ENCODE measurements at places on chromosomes 13 and 19. TPM values are rescaled to one million over a fixed set of nuclear protein-coding genes. Genes with fewer than 3 reads are reported as not detected.
A peak's percentile ranks its signal among the peaks of the same experiment; 100 is the strongest.

ERCC2 gene
- 15.7 TPM for total RNA-seq

SYMPK gene
- 27.8 TPM for total RNA-seq

STRN4 gene
- 33.6 TPM for total RNA-seq

HTR2A gene
- under 0.01 TPM for total RNA-seq

SERPINE3 gene
- total RNA-seq = not detected

DNA sequence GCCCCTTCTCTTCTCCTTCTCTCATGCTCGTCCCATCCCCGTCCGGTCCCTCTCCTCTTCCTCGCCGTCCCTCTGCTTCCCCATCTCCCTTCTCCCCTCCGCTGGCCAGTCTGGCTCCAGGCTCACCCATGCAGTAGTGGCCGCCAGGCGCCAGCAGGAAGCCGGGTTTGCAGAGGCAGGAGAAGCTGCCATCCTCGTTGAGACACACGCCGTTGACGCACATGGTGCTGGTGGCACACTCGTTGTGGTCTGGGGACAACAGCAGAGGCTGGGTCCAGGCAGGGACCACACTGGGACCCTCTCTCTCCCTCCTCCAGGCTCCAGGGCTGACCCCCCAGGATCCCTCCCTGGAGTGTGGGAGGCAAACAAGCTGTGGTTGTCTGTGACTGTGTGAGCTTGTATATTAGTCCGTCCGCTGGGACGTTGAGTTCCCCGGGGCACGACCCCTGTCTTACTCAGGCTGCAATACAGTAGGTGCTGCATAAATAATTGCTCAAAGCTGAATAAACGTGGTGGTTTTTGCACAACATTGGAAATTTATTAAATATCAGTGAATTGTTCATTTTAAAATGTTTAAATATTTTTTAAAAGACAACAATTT is 16.4 kb downstream of the FBN3 start:
- no peak for DNase-seq

GRCh38 chr19:3359015-3359918 is 7.1 kb upstream of the NFIC start:
- peak; percentile 69 for DNase-seq

DNA sequence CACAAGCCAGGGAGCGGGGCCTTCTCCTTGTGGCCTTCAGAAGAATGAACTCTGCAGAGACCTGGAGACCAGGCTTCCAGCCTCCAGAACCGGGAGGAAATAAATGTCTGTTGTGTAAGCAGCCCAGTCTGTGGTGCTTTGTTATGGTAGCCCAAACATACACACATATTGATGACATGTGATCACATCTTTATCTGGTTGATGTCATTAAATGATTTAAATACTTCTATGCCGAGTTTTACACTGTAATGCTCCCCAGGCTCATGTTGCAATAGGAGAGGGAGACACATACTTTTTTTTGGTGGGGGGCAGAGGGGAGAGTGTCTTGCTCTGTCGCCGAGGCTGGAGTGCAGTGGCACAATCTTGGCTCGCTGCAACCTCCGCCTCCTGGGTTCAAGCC is 188.0 kb upstream of the IRS2 start:
- DNase-seq = no peak

DNA sequence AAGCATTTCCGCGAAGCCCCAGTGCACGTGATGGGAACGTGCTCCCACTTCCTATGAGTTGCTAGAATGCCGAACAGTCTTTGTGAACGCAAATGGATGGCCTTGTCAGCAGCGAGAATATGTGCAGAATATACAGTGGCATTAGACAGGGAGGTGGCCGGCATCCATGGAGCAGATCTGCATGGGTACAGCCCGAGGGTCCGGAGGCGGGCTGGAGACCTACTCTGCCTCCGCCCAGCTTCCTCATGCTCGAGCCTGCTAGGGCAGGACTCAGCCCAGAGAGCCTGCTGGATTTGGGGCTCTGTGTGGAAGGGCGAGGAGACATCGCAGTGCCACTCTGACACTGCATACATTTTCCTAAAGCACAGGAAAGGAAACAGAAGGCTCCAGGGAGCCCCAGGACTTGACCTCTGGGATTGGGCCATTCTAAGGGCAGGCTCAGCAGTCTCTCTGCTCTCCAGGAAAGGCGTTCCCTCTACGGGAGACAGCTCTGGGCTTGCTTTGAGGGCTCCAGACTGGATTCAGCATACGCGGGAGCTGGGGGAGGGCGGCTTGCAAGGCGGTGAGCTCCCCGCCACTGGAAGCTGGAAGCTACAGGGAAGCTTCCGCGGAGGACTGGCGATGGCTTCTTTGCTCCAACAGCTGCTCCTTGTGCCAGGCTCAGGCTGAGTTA is 55.9 kb upstream of the UQCRFS1 start:
- DNase-seq = no peak

DNA sequence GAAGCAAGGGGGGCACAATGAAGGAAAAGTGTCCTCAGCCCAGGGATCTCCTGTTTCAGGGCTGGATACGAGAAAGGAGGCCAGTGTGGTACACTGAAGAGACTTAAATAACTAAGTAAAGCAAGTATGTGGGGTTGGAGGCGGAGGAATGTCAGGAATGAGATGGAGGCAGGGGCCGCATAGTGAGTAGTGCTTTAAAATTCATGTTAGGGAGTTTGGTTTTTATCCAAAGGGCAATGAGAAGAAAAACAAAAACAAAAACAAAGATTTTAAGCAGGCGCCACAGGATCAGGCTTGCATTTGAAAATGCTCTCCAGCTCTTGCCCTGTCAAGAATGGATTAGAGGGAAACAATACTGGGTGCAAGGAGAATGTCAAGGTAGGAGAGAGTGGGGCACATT is 273.4 kb downstream of the DCLK1 start:
- DNase-seq = no peak

DNA sequence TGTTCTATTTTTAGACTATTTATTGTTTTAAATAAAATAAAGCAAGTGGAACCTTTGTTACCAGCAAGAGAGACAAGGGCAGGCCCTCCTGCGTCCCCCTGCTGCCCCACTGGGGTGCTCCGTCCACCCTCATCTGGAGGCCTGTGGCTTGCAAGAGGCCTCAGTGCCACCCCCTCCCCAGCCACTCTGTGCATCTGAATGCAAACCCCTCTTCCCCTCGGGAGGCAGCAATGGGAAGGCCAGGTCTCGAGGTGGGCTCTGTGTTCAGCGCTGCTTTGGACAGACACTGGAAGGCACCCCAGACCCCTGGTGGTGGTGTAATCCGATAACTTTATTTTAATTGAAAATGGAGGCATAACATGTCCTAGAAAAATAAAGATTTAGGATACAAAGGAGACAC is 4.6 kb downstream of the SIX5 start:
- DNase-seq = no peak

GRCh38 chr13:99566125-99567083 is 65.1 kb downstream of the TM9SF2 start:
- no peak for DNase-seq

- no peak for DNase-seq
Observed at GRCh38 chr19:28943651-28944050, 269.3 kb downstream of the UQCRFS1 start.

DNA sequence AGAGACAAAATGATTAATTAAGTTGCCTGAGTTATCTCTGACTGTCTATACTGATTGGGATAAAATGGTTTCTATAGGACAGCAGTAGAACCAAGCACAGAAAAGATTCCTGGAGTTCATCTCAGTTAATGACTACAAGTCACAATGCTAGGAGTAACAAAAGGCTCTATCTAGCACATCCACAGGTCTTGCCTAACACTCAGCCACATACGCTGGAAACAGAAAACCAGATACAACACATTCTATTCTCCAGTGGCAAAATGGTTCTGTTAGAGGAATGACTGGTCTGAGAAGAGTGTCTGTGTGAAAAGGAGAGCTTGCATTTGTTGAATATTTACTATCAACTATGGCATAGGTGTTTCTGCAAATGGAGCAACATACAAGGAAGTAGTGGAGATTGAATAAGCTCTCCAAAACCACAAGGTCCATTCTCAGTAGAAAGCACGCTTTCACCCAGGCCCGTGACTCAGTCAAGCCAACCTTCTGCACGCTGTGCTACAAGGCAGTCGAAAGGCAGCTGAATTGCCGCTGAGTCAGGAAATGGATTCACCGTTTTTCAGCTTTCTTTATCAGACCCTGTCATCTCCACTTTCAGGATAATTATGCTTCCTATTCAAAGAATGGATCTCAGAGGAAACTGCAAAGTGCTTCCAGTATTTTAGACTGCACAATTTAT is 761.5 kb downstream of the EFNB2 start:
- DNase-seq = peak; percentile 91

DNA sequence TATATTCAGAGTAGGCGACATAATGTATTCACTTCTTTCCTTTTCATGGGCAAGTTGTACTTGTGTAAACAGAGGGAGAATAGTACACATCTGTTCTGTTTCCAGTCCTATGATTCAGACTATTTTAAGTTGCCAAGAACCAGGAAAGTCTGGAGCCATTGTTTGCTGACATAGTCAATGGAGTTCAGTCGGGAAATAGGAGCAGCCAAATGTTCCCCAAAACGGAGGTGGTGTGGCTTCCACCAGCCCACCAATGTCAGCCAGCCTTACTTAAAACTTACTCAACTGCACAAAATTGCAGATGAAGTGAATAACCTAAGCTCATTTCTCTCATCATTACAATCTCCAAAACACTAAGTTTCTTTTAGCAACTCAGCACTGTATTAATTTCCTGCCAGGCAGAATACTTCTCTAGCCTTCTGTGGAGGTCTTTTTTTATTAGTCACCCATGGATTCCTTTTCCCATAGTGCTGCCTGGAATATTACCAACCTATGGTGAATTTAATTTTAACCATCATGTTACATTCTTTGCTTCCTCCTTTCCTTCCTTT is 22.3 kb upstream of the CSNK1A1L start:
- DNase-seq = peak; percentile 67

- peak; percentile 62 for DNase-seq
Observed at GRCh38 chr13:33087091-33087490, 70.9 kb downstream of the KL start.

GRCh38 chr19:18490728-18491127 is 31.1 kb downstream of the ELL start:
- no peak for DNase-seq

- peak; percentile 29 for DNase-seq
Observed at GRCh38 chr19:41309180-41310032, 566 bp upstream of the CCDC97 start.
